ENCODE measurements at places on chromosomes 16 and 17.
A peak's percentile ranks its signal among the peaks of the same experiment; 100 is the strongest.

DNA sequence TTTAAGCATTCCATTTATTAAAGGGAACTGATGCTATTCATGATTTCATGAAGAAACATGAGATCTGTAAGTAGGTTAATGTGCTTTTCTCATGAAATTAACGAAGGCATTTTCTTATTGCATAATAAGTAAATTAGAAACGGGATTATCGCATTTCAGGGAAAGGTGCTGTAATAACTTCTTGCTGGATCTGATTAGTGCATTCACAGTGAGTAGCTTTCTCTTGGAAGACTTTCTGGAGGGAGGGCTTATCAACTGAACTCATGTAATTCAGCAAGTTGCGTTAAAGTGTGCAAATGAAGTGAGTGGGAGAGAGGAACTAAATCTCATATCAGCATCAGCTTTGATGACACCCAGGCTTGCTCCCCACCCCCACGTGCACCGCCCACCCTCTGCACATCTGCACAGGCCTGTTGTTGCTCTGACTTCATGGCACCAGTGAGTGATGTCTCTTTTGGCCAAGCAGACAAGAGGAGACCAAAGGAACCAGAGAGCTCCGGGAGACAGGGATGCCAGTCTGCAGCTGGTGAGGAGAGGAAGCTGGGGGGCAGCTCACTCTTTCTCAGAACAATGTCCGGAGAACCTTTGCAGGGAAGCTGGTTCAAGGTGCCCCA, 26.3 kb upstream of the GAS7 start:
- no peak for DNase-seq

DNA sequence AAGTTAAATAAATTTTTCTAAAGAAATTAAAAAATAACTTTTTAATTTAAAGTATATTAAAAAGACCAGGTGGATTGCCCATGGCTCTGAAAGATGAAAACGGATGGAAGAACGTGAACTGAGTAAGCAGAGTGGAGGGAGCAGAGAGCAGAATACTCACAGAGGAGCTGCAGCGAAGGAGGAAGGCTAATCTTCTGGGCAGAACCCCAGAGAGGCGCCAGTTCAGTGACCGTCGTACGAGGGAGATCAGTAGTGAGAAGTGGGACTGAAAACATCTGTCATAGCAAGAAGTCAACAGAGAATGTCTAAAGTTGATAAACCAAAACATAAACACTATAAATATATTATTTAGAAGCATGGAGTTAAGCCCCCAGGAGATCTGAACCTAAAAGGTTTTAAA, 34.9 kb downstream of the UBE2G1 start:
- DNase-seq = peak; percentile 45

DNA sequence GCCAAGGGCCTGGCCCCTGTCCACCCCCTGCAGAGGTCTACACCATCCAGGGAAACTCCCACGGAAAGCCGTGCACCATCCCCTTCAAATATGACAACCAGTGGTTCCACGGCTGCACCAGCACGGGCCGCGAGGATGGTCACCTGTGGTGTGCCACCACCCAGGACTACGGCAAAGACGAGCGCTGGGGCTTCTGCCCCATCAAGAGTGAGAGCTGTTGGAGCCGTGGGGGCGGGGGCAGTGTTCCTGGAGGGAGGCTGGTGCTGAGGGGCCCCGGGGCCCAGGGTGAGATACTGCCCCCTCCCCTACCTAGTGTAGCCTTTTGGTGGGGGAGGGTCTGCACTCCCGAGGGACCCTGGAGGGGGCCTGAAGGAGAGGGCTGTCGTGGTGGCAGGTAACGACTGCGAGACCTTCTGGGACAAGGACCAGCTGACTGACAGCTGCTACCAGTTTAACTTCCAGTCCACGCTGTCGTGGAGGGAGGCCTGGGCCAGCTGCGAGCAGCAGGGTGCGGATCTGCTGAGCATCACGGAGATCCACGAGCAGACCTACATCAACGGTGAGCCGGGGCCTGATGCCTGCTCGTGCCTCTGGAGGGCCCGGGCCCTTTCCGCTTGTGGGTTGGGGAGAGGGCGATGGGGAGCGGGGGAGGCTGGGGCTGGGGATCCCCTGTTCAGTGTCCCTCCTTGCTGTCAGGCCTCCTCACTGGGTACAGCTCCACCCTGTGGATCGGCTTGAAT, 38.8 kb downstream of the MRC2 start:
- DNase-seq = no peak

GRCh38 chr16:20383106-20384029, 21.2 kb downstream of the PDILT start:
- DNase-seq = peak; percentile 83

GRCh38 chr17:82330322-82331239, 3.0 kb downstream of the SECTM1 start:
- DNase-seq = peak; percentile 69

DNA sequence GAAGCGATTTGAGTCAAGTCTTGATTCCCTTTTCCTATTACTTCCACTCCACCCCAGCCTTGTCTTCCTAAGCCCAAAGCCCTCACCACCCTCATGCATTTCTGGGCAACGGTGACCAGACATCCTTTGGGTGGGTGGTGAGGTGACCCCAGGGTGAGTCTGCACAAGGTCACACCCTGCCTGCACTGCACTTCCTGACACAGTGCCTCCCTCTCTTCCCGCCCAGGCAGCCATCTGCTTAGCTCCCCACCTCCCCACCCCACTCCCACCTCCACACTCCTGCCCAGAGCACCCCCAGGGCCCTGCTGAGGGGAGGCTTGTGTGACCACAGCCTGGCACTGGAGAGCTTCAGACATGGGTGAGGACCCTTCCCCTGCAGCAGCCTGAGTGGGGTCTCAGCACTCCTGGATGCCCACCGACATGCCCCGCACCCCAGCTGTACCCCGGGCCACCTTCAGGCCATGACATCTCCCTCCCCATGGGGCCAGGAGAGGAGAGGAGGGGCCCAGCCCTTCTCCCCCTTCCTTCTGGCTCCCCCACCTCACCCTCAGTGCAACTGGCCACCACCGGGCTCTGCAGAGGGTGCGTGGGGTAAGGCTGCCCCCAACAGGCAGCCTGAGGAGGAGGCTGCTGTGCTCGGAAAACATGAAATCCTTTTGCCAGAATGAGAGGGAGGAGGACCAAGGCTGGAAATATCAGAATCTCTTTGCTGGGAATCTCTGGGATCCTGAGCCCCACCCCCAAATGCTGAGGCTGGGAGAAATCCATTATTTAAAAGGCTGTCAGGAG, 68.6 kb downstream of the CCT6B start:
- DNase-seq = peak; percentile 71

DNA sequence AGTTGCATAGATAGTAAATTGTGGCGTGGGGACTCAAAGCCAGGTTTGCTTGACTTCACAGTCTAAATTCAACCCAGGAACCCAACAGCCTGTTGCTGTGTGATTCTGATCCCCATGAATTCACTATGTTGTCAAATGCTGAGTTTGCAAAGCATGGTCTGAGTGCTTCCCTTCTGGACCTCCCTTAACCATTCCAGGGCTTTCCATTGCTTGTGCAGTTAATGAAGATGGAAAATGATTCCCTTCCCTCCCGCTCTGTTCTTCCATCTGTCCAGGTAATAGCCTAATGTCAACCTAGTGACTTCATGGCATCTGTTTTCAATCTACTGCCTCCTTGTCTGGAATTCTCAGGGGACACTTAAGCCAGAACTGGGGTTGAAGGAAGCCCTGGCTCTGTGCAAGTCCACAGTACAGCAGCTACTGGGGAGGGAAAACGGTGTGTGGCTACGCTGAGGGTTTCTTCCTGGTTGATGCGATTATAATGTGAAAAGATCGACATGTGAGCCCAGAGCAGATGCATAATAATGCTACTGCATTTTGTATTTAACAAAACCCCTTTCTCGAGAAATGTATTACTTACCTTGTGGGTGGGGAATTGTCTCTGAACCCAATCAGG, 206.7 kb downstream of the CDH13 start:
- peak; percentile 4 for DNase-seq

GRCh38 chr16:5615868-5616642, 518.5 kb upstream of the EEF2KMT start:
- DNase-seq = peak; percentile 93

- no peak for DNase-seq
Observed at GRCh38 chr17:82668024-82668630, 19.9 kb upstream of the WDR45B start.

- no peak for DNase-seq
Observed at GRCh38 chr17:21217346-21217745, 3.4 kb upstream of the TMEM11 start.

DNA sequence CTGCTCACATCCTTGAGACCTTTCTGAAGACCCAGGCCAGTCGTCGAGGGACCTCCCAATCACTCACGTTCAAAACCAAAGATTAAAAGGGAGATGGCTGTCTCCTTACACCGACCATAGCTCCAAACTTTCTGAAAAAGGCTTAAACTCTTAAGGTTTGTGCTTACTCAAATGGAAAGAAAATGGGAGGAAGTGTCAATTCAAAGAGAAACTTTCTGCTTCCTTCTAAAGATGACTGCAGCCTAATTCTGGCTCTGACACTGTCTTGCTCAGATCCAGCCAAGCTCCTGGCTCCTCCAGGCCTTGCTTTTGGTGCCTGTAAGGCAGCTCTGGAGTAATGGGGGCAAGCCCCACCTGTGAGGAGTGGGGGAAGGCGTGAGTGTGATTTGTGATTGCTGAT, 54.9 kb upstream of the WSB1 start:
- DNase-seq = no peak

DNA sequence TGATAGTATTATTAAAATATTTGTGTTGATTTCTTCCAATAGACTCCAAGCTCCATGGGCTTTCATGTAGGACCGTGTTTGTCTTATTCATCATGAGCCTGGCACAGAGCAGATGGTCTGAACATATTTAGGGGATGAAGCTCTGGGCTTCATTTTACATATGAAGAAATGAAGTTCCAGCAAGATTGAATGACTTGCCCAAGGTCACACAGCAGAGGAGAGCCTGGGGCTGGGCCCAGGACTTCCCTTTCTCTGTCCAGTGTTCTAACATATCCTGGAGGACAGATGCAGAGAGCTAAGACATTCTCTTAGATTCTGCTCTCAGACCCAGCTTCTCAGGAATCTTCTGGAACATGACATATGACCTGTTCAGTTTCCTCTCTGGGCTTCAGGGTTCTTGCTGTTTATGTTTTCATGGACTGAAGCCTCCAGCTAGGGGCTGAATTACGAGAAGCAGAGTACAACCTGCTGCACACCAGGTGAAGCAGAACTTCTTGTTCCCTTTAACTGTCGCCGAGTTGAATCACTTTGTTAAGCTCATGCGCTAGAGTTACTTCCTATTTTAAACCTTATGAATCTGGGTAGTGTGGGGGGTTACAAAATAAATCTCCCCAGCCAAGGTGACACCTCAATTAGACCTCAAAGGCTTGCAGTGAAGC, 53.6 kb downstream of the GPRC5B start:
- DNase-seq = no peak

DNA sequence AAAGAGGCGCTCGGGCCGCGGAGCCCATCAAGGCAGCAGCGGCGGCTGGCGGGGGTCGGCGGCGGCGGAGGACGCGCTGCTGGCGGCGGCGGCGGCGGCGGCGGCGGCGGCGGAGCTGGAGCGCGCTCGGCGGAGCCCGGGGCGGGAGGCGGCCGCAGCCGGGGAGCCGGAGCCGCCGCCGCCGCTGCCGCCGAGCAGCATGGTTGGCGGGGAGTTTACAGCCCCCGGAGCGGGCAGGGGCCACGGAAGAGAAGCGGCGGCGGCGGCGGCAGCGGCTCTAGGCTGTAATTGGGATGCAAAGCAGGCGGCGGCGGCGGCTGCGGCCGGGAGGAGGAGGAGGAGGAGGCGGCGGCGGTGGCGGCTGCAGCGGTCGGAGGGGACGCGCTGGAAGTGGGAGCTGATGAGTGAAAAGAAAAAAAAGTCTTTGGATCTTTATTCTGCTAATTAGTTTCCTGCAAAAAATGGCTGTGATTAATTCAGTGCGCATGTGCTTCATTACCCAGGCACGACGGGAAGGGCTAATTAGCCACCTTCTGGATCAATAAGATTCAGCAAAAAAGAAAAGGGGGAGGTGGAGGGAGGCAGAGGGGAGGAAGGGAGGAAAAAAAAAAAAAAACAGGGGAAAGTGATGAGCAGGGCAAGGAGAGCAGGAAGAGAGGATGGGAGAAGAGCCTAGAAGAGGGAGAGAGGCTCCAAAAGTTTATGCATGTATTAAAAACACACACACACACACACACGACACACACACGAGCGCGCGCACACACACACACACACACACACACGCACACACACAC, 10.9 kb upstream of the ZFHX3 start:
- peak; percentile 85 for DNase-seq

GRCh38 chr16:46774743-46775177, 26.6 kb upstream of the MYLK3 start:
- no peak for DNase-seq

- no peak for DNase-seq
Observed at GRCh38 chr17:63989622-63990345, 8.4 kb upstream of the PRR29 start.

DNA sequence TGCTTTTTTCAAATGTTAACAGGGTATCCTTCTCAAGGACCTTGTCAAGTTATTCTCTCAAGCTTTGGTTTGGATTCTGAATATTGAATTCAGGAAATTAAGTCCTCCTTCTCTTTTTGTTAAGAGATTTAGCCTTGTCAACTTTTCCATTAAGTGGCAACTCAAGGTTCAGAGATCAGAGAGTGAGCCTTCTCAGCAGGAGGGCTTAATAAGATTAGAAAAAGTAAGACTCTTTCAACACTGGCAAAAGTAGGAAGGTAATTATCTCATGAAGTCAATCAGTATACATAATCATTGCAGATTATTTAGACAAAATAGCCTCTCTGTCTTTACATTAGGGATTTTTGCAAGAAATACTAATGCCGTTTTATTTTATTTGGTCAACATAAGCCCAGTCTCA, 330.7 kb downstream of the KIF2B start:
- DNase-seq = no peak

DNA sequence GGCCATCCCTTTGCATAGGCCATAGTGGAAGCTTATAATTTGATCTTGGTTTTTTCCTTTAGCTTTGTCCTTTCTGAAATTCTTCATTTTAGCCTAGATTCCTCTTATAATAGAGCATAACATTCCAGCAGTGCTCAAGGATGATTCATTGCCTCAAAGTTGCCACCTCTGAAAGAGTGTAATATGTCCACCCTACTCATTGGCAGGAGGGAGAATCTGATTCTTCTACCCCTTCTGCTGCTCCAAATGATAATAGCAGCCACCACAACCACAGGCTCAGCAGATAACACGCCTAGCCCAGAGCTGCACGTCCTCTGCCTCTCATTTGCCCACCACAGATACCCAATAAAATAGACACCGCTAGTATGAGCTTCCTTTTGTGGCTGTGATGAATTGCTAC, 337.4 kb upstream of the HSBP1 start:
- no peak for DNase-seq

- DNase-seq = no peak
Observed at GRCh38 chr16:85441189-85441889, 171.8 kb upstream of the GSE1 start.

DNA sequence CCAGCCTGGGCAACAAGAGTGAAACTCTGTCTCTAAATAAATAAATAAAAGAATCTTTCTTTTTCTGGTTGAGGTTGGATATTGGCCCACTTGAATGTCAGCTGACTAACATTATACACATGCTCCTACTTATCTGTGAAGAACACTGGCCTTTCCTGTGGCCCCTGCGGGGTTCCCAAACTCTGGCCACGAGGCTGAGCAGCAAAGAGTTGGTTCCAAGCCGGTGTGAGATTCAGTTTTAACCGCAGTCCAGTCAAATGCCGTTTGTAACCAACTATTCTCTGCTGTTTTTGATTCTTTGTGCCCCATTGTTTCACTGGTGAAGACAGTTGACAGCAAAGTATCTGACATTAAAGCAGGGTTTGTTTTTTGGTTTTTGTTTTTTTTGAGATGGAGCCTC, 11.2 kb downstream of the ETV4 start:
- no peak for DNase-seq

Measured in retina (tissue), 1 donor.